Mucosa of descending colon (tissue), 3 donors: ENCODE measurements at places on chromosomes 16 and 17.

DNA sequence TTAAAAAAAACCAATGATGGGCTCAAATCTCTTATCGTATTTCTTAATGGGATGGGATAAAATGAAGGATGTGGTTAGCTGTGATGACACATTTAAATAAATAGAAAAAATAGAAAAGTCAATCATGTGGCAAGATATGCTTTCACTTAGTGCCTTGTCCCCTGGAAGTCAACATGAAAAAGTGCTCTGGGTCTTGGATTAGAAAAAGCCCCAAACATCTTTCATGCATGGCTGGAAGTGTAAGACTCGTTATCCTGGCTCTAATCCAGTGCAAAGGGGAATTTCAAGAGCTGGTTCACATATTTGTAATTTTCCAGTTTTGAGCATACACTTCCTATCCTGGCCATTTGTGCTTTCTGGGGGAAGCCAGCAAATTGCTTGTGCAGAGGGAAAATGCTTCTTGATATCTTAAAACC is 160.9 kb downstream of the MAP2K6 start:
- no peak for DNase-seq

DNA sequence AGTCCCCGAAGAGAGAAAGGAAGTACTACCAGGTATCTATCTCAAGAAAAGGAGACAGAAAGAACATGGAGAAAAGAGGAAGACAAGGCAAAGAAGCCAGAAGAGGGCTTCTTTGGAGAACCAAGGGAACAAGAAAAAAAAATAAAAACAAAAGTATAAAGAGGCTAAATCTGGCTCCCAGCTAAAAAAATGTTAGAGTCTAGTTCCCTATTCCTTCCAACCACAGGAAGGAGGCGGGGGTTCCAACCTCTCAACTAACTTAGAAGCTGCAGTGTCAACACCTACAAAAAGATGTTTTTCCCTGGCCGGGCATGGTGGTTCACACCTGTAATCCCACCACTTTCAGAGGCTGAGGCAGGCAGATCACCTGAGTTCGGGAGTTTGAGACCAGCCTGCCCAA is 13.4 kb downstream of the UTP6 start:
- DNase-seq = no peak

DNA sequence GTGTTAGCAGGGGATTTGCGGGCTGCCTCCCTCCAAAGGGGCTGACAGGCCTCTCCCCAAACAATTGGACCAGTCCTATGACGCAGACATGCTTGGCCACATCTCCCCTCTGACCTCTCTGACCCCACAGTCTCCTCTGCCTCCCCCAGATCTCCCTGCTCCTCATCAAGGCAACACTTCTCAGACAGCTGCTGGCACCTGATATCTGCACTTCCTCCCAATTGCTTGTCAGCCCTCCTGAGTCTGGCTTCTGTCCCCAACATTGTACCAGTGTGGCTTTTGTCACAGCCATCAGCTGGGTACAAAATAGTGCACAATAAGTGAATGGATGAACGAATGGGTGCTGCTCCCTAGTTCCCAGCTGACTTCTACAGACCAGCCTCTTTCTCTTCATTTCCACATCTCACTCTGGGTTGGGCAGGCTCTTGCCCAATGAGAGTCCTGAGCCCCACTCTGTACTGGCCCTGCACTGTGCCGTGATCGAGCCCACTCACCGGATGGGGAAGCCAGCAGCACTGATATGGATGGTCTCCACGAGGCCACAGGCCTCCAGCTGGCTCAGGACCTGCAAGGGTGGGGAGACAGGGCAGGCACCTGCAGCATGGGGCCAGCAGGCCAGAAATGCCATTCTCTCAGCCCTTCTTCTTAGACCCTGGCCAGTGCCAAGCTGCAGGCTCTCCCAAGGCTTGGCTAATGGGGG is 17.1 kb downstream of the ZNHIT3 start:
- DNase-seq = no peak

GRCh38 chr17:67994817-67995569 is 1.3 kb downstream of the C17orf58 start:
- no peak for DNase-seq

- DNase-seq = no peak
Measured at GRCh38 chr16:67283039-67283825, 3.9 kb downstream of the PLEKHG4 start.

GRCh38 chr16:73531021-73531420 is 483.1 kb upstream of the ZFHX3 start:
- DNase-seq = no peak
